8988T (cell line): ENCODE measurements at places on chromosomes 11 and 22.

DNA sequence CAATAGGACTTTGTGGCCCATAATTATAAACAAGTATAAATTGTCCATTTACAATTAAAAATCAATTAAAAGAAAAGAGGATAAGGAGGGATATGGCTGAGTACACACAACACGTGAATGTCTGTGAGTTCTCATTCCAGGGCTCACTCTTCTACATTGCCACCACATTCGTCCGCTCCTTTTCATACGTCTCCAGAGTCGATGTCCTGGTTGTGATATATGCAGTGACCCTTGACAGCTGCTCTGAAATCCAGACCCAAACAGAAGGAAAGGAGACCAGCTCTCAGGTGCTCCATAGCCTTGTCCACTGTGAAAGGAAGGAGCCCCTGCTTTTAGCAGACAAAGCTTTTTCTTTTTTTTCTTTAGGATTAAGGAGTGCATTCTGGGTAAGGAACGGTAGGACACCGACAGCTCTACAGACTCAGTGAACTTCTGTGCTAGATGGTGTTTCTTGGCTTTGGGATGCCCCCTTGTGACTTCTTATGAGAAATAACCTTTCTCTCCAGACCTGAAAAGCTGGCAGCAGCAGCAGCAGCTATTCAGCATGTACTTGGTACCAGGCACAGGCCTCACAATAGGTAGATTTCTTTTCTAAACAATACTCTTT, 19.7 kb upstream of the DNAJB13 start:
- peak; percentile 37 for DNase-seq

DNA sequence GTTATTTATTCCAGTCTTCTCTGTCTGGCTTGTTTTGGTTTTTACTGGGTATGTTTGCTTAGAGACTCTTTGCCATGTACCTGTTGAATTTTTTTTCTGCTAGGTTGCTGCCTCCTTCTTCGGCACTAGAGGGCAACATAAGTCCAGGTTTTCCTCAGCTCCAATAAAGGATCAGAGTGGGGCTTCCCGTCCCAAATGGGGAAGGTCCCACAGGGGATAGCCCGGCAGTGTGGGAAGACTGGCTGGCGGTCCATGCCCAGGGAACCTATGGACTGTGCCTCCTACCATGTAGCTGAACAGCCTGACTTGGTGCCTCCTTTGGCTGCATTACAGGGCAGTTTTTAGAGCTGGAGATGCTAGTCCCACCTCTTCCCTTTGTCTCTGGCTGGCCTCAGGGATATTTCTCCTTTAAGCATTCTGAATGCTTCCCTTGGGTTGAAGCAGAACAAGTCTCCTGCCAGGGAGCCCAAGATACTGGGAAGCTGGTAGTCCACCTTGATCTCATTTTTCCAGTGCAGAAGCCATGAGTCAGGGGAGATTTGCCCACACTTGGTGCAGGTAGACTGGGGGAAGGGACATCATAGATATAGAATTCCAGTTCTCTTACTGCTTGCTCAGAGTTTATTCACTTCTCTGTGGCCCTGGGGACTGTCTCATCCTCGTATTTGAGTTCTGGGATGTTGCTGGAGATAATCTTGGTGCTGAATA, 60.2 kb downstream of the BRD1 start:
- DNase-seq = no peak

- DNase-seq = no peak
Measured at GRCh38 chr11:14529321-14529720, 9.1 kb upstream of the PSMA1 start.

DNA sequence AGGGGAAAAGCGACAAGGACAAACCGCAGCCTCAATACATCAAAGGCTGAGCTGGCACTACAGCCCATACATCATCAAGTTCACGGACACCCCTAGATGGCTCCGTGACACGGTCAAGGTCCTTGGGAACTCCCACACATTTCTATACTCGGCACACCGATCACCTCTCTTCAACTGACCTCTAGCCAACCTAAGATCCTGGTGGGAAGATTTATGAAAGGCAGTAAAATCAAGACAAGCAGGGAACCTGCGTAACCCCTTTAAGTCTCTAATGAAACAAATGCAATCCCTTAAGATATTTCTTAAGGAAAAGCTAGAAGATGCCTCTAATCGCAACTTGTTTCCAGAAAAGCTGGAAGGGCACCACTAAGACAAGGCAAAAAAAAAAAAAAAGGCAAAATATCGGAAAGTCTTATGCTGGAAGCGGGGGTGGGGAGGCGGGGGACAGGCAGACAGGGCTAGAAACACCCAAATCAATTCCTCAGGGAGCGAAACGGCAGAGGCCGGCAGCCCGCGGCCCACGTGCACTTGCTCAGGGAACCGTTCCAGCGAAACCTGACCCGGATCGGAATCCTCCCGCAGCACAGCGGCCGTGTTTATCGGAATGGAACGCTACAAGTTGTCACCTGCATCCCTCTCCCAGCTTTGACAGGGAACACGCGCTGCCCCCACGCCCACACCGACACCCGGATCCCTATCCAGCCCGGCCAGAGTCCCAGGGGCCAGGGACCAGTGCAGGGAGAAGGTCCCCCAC, 1.4 kb downstream of the ARHGAP20 start:
- DNase-seq = no peak

DNA sequence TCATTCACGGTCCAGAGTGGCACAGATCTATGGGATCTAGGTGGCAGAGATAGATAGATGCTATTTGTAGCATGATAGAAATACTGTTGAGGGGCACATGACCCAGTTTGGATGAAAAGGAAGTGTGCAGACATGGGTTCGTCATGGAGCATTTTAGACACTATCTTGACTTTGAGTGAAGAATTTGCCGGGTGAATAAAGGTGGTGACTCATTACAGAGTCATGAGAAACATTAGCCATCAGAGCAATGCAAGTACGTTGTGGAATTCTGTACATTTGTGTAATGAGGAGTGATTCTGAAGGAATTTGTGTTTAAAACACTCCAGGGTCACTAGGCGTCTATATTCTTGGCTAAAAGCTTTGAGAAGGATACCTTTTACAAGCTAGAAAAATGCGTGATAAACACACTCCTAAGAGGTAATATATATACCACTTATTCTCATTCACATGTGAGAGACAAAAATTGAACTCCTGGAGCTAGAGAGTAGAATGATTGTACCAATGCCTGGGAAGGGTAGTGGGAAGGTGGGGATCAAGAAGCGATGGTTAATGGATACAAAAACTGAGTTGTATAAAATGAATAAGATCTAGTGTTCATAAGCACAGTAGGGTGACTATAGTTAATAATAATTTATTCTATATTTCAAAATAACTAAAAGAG, 593.7 kb upstream of the LUZP2 start:
- DNase-seq = no peak

- DNase-seq = no peak
Measured at GRCh38 chr22:26597026-26597425, 7.1 kb upstream of the TPST2 start.

DNA sequence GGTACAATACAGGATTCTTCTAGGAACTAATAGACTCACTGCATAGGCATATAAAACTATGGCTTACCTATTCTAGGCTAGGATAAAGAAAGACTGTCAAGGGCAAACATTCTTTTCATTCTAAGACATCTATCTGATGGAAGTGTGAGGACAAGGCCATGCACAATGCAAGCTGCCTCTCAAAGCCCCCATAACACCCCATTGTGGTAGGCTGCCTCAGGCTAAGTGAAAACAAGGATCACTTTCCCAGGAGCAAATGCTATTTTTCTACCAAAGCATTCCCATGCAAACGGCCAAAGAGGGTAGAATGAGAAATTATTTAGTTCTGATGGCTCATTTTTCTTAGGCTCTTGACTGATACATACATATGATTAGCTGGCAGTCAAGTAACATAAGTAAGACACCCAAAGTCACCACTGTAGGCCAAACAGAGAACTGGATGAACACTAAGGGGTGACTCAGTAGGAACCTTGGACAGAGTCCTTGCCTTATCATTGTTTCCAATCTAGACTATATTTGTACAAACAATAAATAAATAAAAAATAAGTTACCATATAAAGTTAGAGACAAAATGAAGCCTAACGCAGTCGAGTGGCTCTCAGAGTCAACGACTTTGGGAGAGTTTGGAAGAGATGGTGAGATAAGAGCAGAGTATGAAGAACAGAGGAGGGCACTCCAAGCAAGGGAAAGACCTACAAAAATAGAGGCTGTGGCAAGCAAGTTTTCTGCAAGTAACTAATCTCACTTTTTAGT, 303.6 kb downstream of the SBF2 start:
- no peak for DNase-seq

- no peak for DNase-seq
Measured at GRCh38 chr22:46569055-46569847, 31.8 kb upstream of the CELSR1 start.

DNA sequence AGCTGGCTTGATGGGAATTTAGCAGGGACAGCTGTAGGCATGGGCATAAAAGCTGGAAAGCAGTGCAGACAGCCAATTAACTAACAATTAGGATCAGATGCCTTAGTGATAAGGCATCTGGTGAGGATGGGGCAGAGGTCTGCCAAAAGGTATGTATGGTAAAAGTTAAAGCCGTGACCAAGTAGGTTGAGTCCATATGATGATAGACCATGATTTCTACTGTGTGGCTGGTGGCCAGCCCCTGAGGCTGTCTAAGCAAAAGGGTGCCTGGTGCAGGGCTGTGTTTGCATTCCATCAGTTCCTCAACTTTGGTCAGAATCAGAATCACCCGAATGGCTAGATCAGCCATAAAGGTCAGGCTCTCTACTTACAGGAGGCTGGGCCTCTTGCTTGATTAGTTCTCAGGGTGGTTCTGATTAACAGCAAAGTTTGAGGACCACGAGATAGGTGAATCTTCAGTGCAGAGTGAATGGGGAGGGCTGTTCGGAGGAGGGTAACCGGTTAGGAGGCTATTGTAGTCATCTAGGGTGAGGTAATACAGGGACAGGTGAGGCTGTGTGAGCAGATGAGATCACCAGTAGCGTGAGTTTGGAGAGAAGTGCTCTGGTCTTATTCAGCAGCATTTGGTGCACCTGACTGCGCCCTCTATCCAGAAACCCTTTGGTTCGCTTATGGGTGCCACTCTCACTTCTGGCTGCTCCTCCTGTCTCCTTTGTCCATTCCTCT, 27.2 kb downstream of the PPFIBP2 start:
- DNase-seq = no peak

- DNase-seq = no peak
Measured at GRCh38 chr22:50676180-50676636, 3.6 kb downstream of the SHANK3 start.

GRCh38 chr11:128916681-128917080, 25.5 kb downstream of the KCNJ5 start:
- no peak for DNase-seq

DNA sequence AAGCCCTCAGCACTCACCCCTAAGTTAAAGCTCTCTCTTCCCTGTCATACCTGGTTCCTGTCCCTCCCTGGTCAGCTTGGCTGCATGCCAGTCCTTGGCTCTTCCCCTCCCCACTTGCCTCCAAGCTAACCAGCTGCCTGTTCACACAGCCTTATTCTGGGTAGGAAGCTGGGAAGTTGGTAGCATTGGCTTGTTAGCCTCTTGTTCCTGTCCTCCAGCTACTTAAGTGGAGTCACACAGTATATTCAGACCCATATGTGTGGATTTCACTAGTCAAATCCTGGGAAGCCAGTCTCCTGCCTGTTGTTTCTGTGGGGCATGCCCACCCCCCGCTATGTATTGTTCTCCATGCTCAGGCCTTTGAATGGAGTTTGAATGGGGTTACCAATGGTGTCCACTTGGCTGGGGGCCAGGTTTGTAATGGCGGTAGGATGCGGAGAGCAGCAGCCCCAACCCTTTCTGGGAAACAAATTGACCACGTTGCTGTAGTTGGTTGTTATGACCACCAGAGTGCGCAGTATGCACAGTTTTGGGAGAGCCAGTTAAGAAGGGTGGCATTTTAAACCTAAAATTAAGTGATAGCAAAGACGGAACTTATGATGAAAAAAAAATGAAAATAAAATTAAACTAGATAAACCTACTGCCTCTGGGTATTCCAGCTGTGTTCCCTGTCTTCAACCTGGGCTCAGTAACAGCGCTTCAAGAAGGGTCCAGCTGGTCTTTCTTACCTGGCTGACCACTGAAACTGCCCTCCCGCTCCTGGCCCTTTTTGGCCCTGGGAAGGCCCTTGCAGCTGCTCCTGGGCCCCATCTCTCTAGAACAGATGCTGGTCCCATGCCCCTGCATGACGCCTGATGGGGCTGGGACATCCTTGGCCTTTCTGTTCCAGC, 10.7 kb upstream of the RPS3 start:
- peak; percentile 69 for DNase-seq

- DNase-seq = no peak
Measured at GRCh38 chr11:118705791-118706545, 26.5 kb upstream of the TREH start.

GRCh38 chr11:15836795-15837194, 519.6 kb downstream of the SOX6 start:
- no peak for DNase-seq

DNA sequence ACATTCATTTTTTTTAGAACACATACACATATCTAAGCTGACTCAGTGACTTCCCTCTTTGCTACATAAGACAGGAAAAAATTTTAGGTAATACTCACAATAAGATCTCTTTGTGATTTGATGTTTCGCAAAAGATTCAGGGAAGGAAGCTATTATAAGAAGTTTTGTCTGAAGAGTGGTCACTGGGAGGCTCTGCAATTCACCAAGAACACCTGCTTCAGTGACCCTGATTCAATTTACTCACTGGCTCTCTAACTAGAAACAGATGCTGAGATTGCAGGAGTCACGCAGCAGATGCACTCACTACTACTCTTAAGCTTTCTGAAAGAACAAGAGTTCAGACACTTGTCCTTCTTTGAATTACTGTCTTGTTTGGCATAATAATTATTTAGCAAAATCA, 193.6 kb upstream of the DDI1 start:
- no peak for DNase-seq

GRCh38 chr22:45223304-45224117, 17.2 kb downstream of the KIAA0930 start:
- no peak for DNase-seq

DNA sequence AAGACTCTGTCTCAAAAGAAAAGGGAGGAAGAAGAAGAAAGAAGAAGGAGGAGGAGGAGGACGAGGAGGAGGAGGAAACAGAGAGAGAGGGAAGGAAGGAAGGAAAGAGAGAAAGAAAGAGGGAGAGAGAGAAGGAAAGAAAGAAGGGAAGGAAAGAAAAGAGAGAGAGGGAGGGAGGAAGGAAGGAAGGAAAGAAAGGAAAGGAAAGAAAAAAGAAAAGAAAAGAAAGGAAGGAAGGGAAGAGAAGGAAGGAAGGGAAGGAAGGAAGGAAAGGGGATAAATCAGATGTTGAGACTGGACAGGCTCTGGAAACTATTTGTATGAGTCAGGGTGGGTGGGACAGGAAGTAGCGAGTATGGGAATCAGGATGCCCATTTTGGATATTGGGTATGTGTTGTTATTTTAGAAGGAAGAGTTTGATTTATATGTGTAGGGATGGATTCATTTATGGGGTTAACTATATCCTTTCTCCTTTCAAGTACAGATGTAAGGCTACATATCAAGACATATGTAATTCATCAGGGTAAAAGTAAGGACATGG, 6.0 kb upstream of the RPL3 start:
- no peak for DNase-seq

- no peak for DNase-seq
Measured at GRCh38 chr11:67024966-67025365, 2.0 kb downstream of the SYT12 start.

- DNase-seq = no peak
Measured at GRCh38 chr22:22867996-22868715, 19.5 kb upstream of the IGLL5 start.

- DNase-seq = no peak
Measured at GRCh38 chr11:88689548-88690240, 352.2 kb upstream of the CTSC start.

GRCh38 chr11:96279018-96279895, 63.7 kb downstream of the MAML2 start:
- DNase-seq = no peak
